ENCODE measurements at places on chromosomes 2 and 18.

DNA sequence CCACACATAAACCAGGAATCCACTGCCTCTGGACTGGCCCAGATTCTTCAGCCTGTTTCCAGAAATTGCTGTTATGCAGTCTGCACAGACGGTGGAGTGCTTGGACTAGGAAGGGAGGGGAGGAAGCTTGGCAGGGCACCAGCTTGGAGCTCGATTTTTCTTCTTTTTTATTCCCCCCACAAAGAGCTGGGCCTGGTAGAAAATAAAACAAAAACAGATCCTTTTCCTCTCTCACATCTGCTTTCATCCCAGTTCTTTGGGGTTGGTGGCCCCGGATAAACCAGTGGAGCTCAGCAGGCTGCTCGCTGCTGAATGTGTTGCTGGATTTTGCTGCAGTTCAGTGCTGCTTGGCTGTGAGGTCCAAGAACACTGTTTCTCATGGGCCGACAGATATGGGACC is 16.0 kb downstream of the LRRTM1 start:
- DNase-seq = no peak

DNA sequence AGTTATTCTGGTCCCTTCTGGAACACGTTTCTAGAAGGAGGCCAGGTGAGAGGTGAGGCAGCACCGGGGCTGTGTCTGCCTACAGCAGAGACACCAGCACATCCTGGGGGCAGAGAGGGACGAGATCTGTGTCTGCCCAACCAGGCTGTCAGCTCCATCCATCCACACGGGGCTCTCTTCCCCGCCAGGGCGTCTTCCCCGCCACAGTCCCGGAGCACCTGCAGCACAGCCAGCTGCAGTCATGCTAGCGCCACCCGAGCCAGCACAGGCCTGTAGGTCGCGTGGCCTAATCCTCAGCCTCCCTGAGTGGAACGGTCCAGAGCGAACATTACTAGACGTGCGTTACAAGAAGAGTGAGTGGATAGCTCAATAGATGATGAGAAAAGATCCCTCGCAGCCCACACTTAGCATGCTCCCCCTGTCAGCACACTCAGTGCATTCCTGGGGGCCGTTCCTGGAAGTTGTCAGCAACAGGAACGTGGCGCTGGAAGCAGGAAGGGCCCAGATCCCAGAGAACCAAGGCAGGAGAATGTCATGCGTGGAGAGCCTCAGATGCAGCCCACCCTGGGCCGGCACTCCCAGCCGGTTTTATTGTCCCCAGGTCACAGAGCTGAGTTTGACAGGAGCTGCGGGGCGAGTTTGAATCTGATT is 179.0 kb downstream of the TWIST2 start:
- DNase-seq = no peak

- no peak for DNase-seq
Measured at GRCh38 chr2:210955591-210955990, 399.2 kb downstream of the CPS1 start.

GRCh38 chr2:9205963-9206948 is at the start of gene ASAP2:
TSS of gene ASAP2 (plus strand) at chr2:9206812. CDS start at chr2:9207105, 293 bp downstream.
- peak; percentile 32 for DNase-seq

DNA sequence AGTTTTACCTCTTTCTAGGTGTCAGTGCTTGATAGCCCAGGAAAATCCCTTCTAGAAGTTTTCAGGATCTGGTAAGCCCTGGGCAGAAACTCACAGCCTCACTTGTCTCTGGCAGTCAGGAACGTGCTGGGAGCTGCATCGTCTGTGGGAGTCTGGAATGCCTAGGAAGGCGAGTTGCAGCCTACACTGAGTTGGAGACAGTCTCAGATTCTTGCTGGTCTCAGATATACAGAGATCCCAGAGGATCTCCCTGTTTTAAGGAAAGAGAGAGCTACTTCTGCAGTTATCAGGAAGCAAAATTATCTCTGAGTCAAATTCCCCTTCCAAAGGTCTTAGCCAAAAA is 104.4 kb upstream of the CDC42EP3 start:
- DNase-seq = no peak

DNA sequence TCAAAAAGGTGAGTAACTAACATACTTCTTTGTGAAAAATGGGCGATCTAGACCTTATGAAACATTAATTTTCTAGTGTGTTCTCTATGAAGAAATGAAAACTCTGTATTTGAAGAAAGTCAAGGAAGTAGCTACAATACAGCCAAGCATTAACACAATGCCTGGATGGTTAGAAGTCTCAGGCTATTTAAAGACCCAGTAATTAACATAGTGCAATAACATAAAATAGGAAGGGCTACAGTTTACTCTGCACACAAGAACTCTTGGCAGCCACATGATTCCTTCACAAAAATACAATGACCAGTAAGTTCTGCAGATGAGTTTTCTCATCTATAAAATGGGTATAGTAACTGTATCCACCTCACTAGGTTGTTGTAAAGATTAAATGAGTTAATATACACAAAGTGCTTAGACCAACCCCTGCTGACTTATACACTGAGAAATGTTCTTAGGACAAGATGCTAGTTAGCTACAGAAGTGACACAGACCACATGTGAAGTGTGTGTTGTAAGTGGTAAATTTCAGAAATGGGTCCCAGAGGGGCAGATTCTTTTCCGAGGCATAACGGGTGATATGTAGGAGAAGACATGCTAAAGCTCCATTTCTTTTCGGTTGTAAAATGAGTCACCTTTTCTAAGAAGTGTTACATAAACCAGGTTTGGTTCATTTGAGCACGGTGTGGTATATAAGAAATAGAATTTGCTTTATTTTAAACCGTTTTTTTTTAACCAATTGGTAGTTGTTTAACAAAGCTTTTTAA is 61.8 kb downstream of the CXCR4 start:
- DNase-seq = no peak

- peak; percentile 53 for DNase-seq
Measured at GRCh38 chr2:238462782-238463396, 36.2 kb downstream of the ASB1 start.

- no peak for DNase-seq
Measured at GRCh38 chr2:83068714-83069113, 1390.4 kb downstream of the SUCLG1 start.

DNA sequence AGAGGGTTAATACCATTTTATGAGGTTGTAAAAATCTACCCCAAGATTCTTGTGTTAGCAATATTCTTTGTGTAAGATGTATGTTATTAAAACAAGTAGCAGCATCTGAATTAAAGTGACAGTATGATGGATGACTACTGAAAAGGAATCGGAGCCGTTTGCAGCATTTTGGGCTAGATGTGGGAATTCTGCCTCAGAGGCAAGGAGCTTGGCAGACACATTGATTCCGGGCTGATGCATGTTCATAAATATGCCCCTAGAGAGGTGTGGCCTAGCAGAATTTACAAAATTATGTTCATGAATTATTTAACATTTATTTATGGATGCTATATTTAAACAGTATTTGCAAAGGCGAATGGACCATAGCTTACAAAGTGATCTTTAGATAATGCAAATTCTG is 389.0 kb upstream of the ETAA1 start:
- no peak for DNase-seq

DNA sequence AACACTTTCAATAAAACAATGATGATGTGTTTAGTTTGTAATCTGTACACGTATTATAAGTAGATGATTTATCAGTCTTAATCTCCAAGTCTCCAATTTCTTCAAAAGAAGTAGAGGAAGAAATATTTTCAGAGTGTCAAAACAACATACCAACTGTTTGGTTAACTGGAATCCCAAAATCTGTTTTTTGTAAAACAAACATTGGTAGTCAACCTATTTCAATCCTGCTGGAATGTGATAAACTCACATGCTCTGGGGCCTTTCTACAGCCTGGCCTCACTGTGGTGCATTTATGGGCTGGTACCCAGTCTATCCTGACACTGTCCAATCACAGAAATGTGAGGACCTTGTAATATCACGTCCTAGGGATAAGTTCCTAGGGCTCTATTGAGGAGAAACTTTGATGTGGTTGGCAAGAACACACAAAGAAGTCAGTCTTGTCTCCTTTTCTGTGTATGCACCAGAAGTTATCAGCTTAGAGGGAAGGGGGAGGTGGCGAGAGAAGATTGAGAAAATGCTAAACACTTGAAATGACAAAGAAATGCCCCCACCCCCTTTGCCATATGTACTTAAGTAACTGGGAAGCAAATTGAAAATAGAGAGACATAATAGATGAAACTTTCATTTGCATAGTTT is 47.2 kb downstream of the PRKRA start:
- DNase-seq = no peak

- DNase-seq = no peak
Measured at GRCh38 chr18:31217038-31217849, 54.6 kb upstream of the DSC1 start.

GRCh38 chr2:124975224-124975623 is 950.1 kb downstream of the CNTNAP5 start:
- DNase-seq = no peak

DNA sequence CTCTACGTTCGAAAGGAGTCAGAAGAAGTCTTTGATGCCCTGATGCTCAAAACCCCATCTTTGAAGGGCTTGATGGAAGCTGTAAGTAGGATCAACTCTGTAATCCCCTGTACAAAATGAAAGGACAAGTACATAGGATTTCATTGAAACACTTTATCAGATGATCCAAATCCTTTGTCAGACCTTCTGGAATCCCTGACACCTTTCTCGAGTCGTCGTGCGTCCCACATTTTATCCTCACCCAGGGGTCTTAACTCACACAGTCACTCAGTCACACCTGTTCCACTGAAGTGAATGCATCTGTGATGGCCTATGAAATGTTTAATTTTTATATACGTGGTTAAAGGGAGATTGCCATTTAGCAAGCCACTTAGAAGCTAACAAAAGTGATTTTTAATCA is 44.8 kb downstream of the GRHL1 start:
- no peak for DNase-seq

- DNase-seq = no peak
Measured at GRCh38 chr18:26546170-26546874, 2.0 kb downstream of the KCTD1 start.

DNA sequence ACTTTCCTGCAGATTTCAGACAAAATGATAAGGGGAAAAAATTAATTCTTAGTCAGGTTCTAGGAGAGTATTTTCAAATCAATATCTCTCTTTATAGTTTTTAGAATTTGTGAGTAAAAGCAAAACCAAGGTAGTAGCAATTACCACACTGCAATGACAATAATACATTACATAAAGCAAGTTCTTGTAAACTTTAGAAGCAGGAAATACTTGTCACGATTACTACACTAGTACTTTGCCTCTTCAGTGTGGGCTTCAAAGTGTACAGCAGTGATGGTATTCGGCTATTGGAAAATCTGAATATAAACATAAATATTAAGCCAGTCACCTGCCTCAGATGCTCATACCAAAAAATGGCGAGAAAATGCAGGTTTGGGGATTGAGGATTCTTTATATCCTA is 81.0 kb downstream of the ALPK2 start:
- DNase-seq = no peak

- DNase-seq = no peak
Measured at GRCh38 chr2:62653582-62654422, 51.7 kb upstream of the EHBP1 start.

- DNase-seq = no peak
Measured at GRCh38 chr2:190255676-190256075, 64.0 kb downstream of the HIBCH start.

Measured in DMS 273 treated with DMSO at 0.1 percent for 48 hours (cell line).